Kidney (tissue), 22 donors: ENCODE measurements at places on chromosomes 2 and 18. TPM values are rescaled to one million over a fixed set of nuclear protein-coding genes. Genes with fewer than 3 reads are reported as not detected.

DNA sequence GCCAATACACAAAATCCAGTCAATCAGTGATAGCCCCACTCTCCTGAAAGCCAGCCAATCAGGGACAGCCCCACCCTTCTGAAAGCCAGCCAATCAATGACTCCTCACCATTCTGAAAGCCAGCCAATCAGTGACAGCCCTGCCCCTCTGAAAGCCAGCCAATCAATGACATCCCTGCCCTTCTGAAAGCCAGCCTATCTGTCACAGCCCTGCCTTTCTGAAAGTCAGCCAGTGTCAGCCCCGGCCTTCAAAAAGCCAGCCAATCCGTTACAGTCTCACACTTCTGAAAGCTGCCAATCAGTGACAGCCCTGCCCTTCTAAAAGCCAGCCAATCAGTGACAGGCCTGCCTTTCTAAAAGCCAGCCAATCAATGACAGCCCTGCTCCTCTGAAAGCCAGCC, 95.9 kb upstream of the HDAC4 start:
- no peak for DNase-seq
- H3K36me3 ChIP-seq: no peaks in the 10 kb centered on the region
- H3K4me1 ChIP-seq: no peaks in the 10 kb centered on the region
- no peaks in the 10 kb centered on the region for H3K27me3 ChIP-seq
- no peak overlapping the region for H3K27ac ChIP-seq

GRCh38 chr2:75894170-75894569, 183.5 kb upstream of the GCFC2 start:
- no peaks in the 10 kb centered on the region for H3K36me3 ChIP-seq
- no peak overlapping the region for H3K4me3 ChIP-seq
- DNase-seq: no peak
- no peaks in the 10 kb centered on the region for H3K4me1 ChIP-seq
- no peak overlapping the region for H3K27ac ChIP-seq
- no peaks in the 10 kb centered on the region for H3K27me3 ChIP-seq

DNA sequence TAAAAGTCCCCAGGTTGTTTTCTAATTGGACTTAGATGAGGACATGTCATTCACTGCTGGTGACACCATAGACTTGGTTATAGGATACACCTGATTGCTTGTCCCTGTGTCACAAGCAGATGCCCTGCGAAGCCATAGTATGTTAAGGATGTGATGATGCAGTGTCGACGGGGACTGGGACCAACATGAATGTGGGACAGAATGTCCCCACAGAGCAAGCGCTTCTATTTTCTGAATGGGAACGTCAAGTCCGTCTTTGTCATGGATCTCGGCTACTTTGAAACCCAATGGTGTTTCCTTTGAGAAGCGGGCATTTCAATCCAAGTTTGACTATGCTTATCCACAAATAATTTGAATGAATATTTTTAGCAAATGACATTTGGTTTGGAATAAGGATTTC, 2.1 kb downstream of the GCG start:
- H3K4me1 ChIP-seq: no peaks in the 10 kb centered on the region
- no peak overlapping the region for H3K4me3 ChIP-seq
- no peak overlapping the region for H3K27ac ChIP-seq
- H3K27me3 ChIP-seq: no peaks in the 10 kb centered on the region

- no peaks in the 10 kb centered on the region for H3K4me1 ChIP-seq
- no peaks in the 10 kb centered on the region for H3K36me3 ChIP-seq
- H3K27ac ChIP-seq: no peak overlapping the region
- no peaks in the 10 kb centered on the region for H3K27me3 ChIP-seq
- H3K4me3 ChIP-seq: no peak overlapping the region
Observed at GRCh38 chr18:51137026-51137729, 60.3 kb downstream of the MEX3C start.

DNA sequence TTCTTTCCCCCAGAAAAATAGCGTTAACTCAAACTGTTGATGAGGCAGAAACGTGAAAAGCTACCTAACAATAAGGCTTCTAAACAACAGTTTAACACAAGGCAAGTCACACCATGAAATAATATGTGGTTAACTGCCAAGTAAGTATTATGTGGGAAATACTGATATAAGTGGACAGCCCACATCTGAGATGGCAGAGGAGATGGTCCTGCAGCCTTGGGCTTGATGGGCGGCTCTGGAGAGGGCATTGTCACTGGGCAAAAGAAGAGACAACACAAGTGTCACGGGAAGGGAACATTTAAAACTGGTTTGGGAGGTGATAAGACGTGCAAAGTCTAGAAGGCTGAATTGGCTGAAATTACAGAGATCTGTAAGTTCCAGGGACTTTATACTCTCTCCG, 147.2 kb downstream of the PKP4 start:
- H3K36me3 ChIP-seq: no peaks in the 10 kb centered on the region
- H3K27ac ChIP-seq: no peak overlapping the region
- no peak for DNase-seq
- H3K4me3 ChIP-seq: no peak overlapping the region
- H3K4me1 ChIP-seq: no peaks in the 10 kb centered on the region

DNA sequence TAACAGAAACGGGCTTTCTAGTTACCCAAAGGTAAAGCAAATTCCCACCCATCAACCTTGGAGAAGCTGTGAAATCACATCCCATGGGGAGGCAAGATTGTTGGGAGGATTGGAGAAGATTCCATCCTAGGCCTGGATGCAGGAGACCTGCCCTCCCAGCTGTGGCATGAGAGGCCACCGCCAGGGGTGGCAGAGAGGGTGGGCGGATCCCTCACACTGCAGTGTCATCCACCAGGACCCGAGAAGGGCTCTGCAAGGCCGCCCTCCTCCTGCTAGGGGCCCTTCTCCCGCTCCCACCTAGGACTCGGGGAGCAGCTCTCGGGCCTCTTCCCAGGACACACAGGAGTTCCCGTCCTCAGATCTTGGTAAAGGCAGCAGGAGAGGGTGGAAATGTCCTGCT, 15.5 kb upstream of the ATG16L1 start:
- H3K36me3 ChIP-seq: no peaks in the 10 kb centered on the region
- no peaks in the 10 kb centered on the region for H3K27me3 ChIP-seq
- DNase-seq: no peak
- no peaks in the 10 kb centered on the region for H3K4me1 ChIP-seq
- no peak overlapping the region for H3K27ac ChIP-seq

DNA sequence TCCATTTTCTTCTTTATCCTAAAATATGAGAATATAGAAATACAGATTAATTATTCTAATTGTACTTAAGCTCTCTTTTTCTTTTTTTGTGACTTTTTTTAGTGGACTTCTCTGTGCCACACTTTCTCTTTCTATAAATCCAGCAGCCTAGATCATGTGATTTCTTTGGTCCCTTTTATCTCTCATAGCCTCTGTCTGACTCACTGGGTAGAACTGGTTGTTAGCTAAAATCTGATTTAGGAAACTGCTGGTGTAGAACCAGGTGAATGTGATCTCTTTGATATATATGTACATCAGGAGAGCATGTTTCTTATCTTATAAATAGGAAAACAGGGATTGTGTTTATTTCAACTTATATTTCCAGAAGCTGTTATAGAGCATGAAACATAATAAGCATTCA, 54.9 kb downstream of the VRK2 start:
- H3K36me3 ChIP-seq: no peaks in the 10 kb centered on the region
- H3K27me3 ChIP-seq: no peaks in the 10 kb centered on the region
- DNase-seq: no peak
- H3K27ac ChIP-seq: no peak overlapping the region
- H3K4me3 ChIP-seq: no peak overlapping the region

GRCh38 chr2:34102339-34102738, 503.2 kb upstream of the FAM98A start:
- DNase-seq: no peak
- H3K4me3 ChIP-seq: no peak overlapping the region
- no peak overlapping the region for H3K27ac ChIP-seq
- no peaks in the 10 kb centered on the region for H3K27me3 ChIP-seq

GRCh38 chr2:27751377-27751776, 20.1 kb upstream of the MRPL33 start:
- DNase-seq: no peak
- no peaks in the 10 kb centered on the region for H3K36me3 ChIP-seq
- H3K27me3 ChIP-seq: no peaks in the 10 kb centered on the region

- DNase-seq: no peak
- H3K36me3 ChIP-seq: peaks cover 3% of the 10 kb centered on the region
- no peak overlapping the region for H3K4me3 ChIP-seq
- H3K27ac ChIP-seq: no peak overlapping the region
Observed at GRCh38 chr2:54675738-54676137, 47.7 kb upstream of the EML6 start.

DNA sequence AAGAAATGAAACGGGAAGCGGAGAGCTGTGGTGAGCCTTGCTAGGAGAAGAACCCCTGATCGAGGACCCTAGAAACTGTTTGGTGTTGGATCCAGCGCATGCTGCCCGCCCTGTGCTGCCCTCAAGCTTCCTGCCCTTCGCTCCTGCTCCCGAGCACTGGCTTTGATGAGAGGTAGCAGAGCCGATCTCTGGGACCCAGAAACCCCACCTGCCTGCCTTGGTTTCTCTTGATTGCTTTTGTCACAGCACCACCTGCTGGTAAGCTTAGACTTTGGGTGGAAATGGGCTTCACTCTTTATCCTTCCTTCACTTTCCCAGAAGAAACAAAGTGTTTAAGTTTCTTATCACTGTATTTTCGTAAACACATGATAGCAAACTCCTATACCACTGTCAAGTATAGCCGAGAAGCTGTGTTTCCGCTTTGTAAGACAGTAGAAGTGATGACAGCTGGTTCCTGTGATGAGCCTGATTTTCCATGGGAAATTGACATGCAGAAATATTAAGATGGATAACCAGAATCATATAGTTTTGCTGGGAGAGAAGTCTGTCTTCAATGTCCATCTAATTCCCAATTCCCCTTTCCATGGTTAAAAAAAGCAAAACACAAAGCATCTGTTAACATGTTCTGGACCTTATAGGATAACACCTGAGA, 267.4 kb downstream of the PHLPP1 start:
- H3K36me3 ChIP-seq: peaks cover 5% of the 10 kb centered on the region
- H3K27me3 ChIP-seq: no peaks in the 10 kb centered on the region
- DNase-seq: peak; percentile 84
- no peak overlapping the region for H3K27ac ChIP-seq
- H3K4me1 ChIP-seq: no peaks in the 10 kb centered on the region

DNA sequence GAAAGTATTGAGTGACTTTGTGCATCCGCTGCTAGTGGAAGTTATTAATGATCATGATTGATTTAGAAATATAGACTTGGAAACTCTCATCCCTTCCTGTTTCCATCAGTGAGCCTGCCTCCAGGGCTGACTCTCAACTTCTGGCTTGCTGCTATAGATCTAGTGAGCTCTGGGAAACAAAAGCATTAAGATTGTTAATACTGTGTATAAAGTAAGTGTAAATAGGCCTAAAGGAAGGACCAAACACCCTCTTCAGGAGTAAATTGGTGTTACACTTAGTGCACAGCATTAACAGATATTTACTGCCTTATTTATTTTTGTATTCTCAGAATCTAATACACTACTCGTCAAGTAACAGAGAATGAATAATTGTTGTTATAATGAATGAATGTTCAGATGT, 285.6 kb downstream of the THSD7B start:
- no peak overlapping the region for H3K27ac ChIP-seq
- no peaks in the 10 kb centered on the region for H3K27me3 ChIP-seq
- DNase-seq: peak; percentile 7
- no peaks in the 10 kb centered on the region for H3K4me1 ChIP-seq
- no peak overlapping the region for H3K4me3 ChIP-seq
- no peaks in the 10 kb centered on the region for H3K36me3 ChIP-seq

- no peaks in the 10 kb centered on the region for H3K27me3 ChIP-seq
- H3K27ac ChIP-seq: no peak overlapping the region
- no peak overlapping the region for H3K4me3 ChIP-seq
- no peaks in the 10 kb centered on the region for H3K4me1 ChIP-seq
- peaks cover 4% of the 10 kb centered on the region for H3K36me3 ChIP-seq
- DNase-seq: no peak
Observed at GRCh38 chr18:55268628-55269275, 309.5 kb upstream of the CCDC68 start.

DNA sequence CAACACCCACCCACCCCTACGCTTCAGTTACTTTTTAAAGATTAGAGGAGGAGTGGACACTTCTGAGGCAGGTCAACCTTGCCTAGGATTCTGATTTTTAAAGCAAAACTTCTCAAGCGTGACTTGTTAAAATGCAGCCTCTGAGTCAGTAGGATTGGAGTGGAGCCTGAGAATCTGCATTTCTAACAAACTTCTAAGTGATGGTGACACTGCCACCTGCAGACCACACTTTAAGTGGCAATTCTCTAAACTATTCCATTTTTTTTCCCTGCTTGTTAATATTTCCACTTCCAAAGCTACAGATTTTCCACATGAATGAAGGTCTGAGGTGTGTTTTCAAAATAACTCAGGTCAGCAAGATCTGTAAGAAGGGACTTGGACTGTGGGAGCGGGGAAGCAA, 171.1 kb upstream of the CCDC150 start:
- H3K4me1 ChIP-seq: no peaks in the 10 kb centered on the region
- no peaks in the 10 kb centered on the region for H3K36me3 ChIP-seq
- no peak overlapping the region for H3K4me3 ChIP-seq
- DNase-seq: no peak
- H3K27ac ChIP-seq: no peak overlapping the region

DNA sequence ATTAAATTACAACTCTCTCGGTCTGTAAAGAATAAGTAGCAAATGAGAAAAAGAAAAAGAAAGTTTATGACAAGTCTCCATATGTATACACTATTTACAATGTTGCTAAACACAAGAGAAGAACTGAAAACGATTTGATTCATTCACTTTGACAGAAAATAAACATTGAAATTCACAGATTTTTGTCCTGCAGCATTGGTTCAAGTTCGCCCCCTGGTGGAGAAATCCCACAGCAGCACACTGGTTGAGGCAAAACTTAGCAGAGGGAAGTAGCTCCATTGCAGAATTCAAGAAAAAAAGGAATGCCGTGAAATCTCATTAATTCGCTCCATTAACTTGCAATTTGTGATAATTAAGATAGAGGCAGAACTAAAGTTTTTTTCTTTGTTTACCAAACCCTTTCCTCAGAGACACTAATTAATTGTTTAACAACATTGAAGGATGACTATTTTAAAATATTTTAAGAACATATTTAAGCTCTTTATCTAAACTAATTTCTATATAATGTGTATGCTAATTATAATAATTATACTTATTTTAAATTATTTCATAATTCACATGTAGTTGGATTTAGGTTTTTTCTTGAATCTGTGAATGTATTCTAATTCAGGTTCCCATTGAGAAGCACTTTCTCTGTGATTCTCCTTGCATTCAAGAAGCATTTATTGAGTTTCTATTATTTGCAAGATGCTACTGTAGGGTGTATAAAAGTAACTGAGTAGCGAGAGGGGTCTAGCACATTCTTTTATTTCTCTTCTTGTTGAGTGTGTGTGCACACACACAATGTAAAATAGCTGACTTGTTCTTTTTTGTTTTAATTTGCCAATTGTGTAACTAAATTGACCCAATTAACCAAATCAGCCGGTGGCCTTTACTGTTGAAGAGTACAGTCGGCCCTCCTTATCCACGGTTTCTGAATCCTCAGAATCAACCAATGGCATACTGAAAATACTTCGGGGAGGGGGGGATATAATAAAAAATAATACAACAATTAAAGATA, 74.1 kb downstream of the COL4A3 start:
- no peaks in the 10 kb centered on the region for H3K27me3 ChIP-seq
- DNase-seq: peak; percentile 68
- no peak overlapping the region for H3K27ac ChIP-seq
- H3K36me3 ChIP-seq: no peaks in the 10 kb centered on the region
- peaks cover 2% of the 10 kb centered on the region for H3K4me1 ChIP-seq

Gene RTKN
- 76.4 TPM for total RNA-seq
